Activated CD4-positive, alpha-beta T cell treated with anti-CD3 and anti-CD28 coated beads, Interleukin-2, Interleukin-6, amounts not matched to agents 100 ng/mL and 50 ng/mL, durations not matched to agents 16 hours and 8 hours (primary cell): ENCODE measurements at places on chromosomes 2 and 18.

DNA sequence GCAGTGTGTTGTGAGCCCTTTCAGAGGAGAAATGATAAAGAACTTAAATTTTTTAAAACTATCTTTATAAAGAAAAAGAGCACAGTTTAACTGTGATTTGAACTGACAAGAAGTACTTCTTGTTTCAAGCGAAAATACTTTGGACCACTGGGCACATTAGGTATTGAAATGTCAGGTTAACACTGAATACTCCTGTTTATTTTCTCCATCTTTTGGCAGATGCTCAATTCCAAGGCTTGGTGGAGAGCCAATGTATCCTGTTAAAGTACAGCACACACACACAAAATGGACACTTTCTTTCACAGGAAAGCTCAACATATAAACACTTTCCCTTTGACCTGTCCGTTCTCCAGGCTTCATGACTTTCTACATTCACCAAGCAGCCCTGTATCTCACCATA lies 32.6 kb upstream of the SP3 start:
- DNase-seq: no peak

DNA sequence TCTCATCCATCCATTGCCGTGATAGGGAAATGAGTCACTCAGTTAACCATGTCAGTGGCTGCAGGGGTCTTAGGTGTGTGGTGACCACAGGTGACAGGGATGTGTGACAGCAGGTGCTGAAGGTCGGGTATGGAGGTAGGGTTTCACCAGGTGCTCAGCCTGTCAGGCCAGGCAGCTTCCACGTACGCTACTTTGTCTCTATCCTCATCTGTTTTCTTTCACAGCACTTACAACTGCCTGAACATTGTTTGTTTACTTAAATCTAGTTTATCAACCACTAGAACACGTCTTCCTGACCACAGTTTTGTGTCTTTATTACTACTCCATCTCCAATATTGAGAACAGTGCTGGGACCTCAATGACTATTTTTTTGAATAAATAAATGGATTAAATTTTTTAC lies 11.4 kb upstream of the UXS1 start:
- no peak for DNase-seq

- no peak for DNase-seq
Measured at GRCh38 chr2:30608643-30609042, 161.6 kb downstream of the LCLAT1 start.

DNA sequence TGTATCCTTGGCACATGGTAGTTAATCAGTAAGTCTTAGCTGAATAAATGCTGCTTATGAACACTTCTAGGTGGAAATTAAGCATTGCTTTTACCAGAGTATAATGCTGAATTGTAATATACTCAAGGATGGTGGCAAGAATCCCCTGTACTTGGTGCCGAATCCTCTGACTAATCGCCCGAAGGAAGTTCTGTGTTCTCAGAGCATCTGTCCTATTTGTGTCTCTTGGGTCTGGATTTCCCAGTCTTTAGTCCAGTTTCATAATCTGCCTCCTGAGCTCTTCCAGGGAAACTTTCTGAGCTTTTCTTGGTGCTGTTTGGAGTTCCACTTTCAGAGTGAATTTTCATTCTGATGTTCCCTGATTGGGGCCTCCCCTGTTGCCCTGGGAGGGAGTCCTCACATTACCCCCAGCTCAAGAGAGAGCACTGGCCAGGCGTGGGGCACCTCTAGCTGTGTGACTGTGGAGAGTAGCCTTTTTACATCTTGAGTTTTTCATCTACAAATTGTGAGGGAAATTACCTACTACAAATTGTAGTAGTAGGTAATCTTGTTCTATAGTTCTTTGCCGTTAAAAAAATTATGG lies 144.9 kb downstream of the LTBP1 start:
- no peak for DNase-seq

- DNase-seq: no peak
Measured at GRCh38 chr2:104896446-104896845, 42.5 kb downstream of the POU3F3 start.

DNA sequence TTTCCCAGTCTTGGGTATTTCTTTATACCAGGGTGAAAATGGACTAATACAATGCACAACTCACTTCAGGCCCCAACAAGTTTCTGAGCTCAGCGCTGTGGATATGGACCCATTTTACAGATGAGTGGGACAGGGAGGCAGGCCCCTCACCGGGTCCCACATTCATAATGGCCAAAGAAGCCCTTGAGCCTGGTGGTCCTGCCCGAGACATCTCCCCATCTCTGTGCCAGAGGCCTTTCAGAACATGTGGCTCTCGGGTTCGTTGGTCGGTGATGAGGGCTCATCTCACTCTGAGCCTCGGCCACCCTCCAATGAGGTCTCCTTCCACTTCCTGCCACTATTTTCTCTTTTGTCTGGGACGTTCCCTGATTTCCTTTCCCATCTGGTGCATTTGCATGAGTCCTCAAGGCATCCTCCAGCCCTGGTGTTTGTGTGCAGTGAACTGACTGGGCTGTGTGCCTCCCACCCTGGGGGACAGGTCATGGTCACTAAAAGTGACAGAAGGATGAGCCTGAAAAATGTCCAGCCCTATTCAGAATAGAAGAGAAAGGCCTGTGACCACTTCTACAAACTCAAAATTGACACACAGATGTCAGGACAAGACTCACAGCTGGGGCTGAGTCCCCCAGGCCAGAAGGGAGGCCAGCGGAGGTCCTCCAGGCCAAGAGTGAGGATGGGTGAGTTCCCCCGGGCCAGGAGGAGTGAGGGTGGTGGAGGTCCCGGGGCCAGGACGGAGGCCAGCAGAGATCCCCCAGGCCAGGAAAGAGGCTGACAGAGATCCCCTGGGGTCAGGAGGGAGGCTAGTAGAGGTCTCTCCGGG lies 134.5 kb downstream of the PTGR3 start:
- no peak for DNase-seq

DNA sequence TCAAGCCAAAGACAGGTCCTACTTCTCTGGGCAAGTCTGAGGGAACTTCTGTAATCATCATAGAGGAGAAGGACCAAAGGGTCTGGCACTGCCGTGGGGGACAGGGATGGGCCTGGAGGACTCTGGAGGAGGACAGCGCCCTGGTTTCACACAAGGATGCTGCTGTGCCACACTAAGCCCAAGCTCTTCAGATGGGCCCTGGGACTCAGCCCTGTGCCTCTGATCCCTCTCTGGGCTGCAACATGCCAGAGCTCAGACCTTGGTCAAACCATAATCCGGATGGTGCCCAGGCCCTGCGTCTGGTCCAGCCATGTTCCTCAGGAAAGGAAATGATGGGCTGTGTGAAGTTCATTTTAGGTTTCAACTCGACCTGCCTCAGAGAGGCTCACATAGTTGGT lies 222.0 kb upstream of the COPS8 start:
- no peak for DNase-seq

DNA sequence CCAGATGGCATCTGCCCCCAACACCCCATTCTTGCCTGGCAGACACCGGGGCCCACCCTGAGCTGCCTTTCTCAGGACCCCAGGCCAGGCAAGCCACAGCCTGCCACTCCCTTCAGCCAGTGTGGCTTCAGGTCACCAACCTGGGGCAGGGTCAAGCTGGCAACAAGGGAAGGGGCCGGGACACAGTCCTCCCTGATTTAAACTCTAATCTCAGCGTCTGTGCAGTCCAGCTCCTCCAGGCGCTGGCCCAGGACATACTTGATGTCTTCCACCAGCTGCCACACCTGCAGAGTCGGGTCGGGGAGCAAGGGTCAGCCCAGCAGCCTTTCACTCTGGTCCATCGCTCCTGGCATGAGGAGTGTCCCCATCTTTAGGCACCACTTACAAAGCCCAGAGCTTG lies 29.0 kb upstream of the ALPP start:
- no peak for DNase-seq

DNA sequence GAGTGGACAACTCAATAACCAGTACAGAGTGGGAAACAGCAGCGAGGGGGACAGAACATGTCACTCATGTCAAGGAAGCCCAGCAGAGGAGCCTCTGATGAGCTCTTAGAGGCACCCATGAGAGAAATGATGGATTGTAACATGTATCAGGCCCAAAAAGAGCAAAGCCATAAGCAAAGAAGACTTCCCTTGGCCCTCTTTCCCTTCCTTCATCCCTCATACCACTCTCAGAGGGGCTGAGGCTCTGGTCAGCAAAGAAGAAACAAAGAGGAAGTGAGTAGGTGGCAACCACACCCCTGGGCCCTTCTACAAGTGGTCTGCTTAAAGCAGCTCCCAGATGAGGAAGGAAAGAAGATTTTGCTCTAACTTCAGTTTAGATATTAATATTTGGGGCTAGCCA lies 112.8 kb downstream of the CDC42EP3 start:
- DNase-seq: no peak

DNA sequence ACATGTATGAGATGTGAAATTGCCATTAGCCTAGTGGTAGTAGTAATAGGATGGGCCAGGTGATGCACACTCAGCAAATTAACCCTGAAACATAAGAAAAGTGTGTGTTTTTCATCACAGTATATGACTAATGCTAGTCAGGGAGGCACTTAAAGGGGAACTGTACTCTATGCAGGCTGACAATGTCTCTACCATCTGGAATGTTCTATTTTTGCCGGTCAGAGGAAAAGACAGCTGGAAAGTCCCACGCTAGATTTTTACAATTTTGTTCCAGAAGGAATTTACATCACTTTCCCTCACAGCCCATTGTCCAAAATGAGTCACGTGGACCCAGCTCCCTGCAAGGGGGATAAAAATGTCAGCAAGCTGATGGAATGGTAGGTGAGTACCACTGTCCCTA lies 746.3 kb upstream of the CHAC2 start:
- DNase-seq: no peak

DNA sequence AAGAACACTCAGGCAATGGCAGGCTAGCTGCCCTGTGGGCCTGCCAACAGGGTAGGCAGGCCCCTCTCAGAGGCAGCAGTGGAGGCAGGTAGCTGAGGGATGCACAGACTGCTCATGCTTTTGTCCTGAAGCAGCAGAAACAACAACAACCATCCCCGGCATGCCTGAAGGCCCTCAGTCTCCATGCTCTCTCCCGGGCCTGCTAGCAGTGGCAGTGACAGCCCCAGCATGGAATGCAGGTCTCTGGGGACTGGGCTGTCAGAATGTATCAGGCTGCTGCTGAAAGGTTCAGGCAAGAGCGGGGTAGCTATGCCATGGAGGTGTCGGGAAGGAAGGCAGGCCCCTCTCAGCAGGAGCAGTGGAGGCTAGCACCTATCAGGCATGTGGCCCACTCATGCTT lies 209.8 kb downstream of the KCNJ3 start:
- DNase-seq: no peak

GRCh38 chr2:48414980-48415835 lies 114.7 kb upstream of the STON1 start:
- DNase-seq: no peak

DNA sequence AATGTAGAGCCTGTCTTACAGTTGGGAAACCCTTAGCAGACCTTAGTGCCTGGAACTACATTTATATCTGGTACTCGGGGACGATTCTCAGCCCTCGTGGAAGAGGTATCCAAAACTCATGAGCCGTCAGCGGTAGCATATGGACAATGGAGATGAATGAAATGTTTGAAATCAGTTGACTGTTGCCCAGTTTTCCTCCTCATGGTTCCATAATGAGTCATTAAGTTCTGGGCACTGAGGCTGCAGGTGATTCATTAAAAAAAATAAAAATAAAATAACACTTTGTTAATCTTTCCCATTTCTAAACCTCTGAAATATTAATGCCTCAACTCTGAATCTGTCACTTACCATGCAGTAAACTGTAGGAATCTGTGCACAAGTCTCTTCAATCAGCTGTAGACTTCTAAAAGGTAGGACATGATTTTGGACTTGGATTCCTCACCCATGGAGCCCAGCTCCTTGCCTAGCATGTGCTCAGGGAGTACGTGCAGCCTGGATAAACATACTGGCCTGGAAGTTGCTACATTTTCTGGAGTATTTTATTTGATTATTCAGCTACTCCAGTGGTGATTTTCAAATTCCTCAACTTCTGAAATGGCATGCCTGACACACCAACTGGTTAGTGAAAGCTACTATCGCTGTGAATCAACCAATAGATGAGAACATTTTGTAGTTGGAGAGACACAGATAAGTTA lies 979.2 kb downstream of the CNTNAP5 start:
- DNase-seq: no peak

- peak; percentile 25 for DNase-seq
Measured at GRCh38 chr2:126359494-126359893, 296.5 kb upstream of the GYPC start.

DNA sequence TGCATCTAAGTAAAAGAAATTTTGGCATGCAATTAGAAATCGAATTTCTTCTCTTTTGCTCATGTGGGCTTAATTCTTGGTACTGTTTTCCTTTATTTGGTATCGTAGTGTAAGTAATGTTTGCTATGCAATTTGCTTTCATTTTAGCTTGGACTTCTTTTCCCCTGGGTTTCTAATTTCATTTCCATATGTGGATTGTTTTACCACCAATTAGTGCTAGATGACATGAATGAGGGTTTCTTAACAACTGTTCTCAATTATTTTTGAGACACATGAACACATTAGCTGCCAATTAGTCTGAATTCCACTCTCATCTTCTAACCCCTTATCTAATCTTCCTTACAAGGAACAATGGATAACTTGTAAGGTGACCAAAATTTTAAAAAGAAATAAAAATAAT lies 1047.2 kb upstream of the PIK3C3 start:
- DNase-seq: no peak

GRCh38 chr2:202037086-202037485 lies 3.4 kb downstream of the FZD7 start:
- DNase-seq: no peak

- no peak for DNase-seq
Measured at GRCh38 chr2:14480906-14481305, 151.6 kb upstream of the LRATD1 start.

DNA sequence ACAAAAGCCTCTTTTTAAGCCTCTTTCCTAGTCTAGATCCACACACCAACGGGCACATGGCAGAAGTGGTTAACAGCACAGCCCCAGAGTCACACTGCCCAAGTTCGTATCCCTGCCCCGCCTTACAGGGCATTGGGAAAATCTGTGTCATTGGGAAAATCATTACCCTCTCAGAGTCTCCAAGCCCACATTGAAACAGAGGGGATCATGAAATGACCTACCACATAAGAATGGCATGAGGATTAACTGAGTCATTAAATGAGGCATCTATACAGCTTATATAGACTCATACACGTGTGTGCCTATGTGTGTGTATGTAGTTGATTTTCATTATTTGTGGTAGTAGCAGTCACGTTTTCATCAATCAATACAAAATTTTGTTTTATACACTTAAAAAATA lies 469.0 kb upstream of the POU3F3 start:
- no peak for DNase-seq

GRCh38 chr2:140286377-140286776 lies 1506.2 kb upstream of the NXPH2 start:
- DNase-seq: no peak

- DNase-seq: no peak
Measured at GRCh38 chr2:197090742-197091367, 164.3 kb upstream of the PGAP1 start.

GRCh38 chr2:149027590-149028250 lies 10.8 kb upstream of the LYPD6B start:
- DNase-seq: no peak

- peak; percentile 50 for DNase-seq
Measured at GRCh38 chr2:158391876-158392275, 64.7 kb downstream of the CCDC148 start.

DNA sequence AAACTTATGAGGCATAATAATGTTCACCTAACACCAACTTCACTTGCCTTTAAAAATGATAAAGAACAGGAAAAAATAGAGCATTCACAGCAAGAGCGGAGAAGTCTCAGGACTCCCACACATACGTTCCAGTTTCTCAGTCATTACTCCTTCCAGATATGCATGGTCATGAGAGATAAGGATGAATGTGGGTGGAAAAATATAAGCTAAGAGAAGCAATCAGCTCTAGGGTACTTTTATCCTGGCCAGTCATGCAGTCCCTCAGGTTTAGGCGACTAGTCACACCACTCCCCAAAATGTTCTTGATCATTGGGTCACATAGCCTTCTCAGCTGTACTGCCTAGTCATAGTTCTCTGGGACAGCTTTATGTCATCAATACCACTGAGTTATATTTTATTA lies 29.2 kb upstream of the CCDC178 start:
- no peak for DNase-seq
